ENCODE measurements at places on chromosomes 3 and 15.

DNA sequence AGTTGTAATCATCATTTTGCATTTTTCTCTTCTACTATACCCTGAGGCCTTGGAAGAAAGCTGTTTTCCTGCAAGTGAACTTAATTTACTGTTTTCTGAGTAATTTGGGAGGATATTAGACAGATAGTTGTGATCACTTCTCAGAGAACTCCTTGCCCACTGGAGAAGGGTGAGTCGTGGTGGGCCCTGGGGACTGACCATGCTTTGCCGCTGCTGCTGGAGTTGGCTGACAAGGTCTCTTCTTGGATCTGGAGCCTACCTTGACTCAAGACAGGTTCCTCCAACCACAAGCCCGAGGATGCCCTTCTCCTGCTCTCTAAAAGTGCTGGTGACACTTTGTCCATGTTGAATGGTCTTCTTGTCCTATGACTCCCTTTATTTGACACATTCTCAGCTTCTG, 68.4 kb downstream of the KCNAB1 start:
- no peak for DNase-seq

DNA sequence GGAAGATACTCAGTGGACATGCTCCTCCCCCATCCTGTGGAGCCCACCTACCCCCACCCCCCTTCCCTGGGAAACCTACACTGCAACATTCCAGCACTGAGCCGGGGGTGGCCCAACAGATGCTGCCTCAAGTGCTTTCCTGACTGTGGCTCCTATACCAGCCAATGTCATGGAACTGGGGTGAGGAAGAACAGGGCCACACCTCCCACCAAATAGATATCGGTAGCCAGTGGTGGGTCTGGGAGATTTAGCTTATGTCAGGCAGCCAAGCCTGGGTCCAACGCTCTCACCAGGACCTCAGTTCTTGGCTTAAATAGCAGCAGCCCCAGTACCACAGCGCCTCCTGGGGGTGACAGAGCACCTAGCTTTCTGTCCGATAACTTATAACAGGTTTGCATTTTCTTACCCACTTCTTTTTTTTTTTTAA, 30.3 kb downstream of the CDC25A start:
- no peak for DNase-seq

GRCh38 chr3:44995142-44995770, 19.2 kb downstream of the EXOSC7 start:
- no peak for DNase-seq

DNA sequence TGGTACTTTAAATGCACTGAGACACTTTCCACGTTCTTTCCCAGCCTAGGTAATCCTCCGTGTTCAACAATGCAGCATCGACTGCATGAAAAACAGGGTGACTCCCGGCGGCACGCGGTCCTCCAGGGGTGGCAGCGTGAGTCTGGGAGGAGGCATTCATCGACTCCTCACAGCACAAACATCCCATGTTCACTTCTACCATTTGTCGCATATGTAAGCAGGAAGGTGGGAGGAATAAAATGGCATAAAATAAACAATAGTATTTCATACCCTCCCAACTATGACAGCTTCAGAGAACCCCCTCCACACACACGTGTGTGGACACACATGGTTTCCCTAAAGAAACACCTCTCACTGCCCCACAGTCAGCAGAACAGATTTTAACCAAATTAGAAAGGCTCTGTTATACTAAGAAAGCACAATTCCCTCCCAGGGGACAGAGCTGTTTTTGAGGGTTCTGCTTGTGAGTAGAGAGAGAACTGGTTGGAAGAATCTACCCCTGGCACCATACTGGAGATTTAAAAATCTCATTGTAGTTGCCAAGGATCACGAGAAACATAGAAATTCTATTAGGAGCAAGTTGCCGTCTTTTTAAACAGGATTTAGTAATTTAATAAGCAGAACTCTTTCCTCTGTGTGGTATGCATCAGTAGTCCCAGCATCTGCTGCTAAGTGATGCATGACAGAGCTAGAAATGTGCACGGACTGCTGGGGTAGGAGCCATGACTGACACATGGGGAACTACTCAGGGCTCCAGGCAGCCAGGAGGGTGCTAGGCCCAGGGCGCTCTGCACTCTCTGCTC, 6.0 kb downstream of the FAM43A start:
- DNase-seq, result peak; percentile 22

All from epithelial cell of proximal tubule (primary cell).